NCI-H2171 treated with DMSO at 0.1 percent for 48 hours (cell line): ENCODE measurements at places on chromosomes 6 and 20.

DNA sequence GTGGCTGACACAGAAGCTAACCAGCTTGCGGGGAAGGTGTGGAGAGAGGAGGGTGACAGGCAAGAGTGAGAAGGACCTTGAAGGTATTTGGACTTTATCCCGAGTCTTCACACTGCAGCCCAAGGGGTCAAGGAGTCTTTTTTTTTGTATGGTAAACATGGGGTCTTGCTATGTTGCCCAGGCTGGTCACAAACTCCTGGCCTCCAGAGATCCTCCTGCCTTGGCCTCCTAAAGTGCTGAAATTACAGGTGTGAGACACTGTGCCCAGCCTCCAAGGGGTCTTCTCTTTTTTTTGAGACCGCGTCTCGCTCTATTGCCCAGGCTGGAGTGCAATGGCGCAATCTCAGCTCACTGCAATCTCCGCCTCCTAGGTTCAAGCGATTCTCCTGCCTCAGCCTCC is 9.2 kb downstream of the SOX12 start:
- no peak for DNase-seq

GRCh38 chr6:66628917-66629316 is 921.9 kb upstream of the EYS start:
- no peak for DNase-seq

DNA sequence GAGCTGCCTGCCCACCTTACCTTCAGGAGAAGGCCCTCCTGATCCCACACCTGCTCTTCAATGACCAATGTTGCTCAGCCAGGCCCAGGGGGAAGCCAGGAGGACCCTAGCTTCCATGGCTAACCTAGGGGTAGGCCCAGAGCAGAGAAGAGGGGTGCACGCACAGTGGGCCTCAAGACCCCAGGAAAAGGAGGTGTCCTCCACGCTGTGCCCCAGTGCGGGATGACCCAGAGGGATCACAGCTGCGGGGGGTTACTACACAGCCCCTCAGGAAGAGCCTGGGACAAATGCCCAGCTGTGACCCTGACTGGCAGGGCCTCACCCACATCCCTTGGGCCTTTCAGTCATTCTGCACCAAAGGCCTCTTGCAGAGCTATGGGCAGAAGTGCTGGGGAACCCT is 31.6 kb upstream of the APMAP start:
- DNase-seq, result no peak

DNA sequence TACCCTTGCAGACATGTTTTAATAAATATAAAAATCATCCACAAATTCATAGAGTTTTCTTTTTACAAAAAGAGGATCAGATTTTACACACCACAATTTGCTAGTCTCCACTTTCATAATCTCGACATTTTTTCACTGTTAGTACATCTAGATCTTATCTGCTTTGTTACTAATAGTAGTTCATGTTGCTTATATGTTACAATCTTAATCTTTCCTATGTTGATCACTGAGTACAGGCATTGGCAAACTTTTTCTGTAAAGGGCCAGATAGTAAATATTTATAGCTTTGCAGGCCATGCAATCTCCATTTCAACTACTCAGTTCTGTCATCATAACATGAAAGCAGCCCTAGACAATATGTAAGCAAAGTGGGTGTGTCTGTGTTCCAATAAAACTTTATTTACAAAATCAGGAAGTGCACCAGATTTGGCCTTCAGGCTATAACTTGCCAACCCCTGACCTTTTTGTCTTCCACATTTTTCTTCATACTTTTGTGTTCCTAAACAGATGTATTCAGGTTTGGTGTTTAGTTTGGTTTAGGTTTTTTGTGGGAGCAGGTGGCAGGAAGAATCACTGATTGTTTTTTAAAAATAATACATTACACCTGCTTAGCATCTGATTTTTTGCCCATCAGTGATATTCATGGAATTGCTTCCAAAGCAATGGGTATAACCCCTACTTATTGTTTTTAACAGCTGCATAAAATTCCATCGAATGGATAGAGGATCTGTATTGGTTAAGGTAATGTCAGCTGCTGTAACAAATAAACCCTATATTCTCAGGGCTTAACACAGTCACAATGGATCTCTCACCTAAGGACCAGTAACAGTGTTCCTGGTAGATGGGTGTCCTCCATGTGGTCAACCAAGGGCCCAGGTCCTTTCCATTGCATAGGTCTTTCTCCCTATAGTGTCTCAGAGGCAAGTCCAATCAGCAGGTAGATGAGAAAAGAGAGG is 61.2 kb downstream of the EYA2 start:
- no peak for DNase-seq

GRCh38 chr6:139323511-139324300 is 31.9 kb upstream of the TXLNB start:
- DNase-seq, result peak; percentile 11

GRCh38 chr6:148831531-148831930 is 84.7 kb downstream of the UST start:
- no peak for DNase-seq

- no peak for DNase-seq
These were observed 4.8 kb downstream of the SLC2A12 start for GRCh38 chr6:134047673-134048072.

- DNase-seq, result no peak
These were observed 154.1 kb upstream of the RUNX2 start for GRCh38 chr6:45174045-45174444.

- no peak for DNase-seq
These were observed 395.5 kb upstream of the RUNX2 start for GRCh38 chr6:44932651-44933091.

GRCh38 chr20:56799187-56799586 is 170.1 kb downstream of the TFAP2C start:
- no peak for DNase-seq

GRCh38 chr6:36766399-36766945 is 68.8 kb downstream of the RAB44 start:
- no peak for DNase-seq

DNA sequence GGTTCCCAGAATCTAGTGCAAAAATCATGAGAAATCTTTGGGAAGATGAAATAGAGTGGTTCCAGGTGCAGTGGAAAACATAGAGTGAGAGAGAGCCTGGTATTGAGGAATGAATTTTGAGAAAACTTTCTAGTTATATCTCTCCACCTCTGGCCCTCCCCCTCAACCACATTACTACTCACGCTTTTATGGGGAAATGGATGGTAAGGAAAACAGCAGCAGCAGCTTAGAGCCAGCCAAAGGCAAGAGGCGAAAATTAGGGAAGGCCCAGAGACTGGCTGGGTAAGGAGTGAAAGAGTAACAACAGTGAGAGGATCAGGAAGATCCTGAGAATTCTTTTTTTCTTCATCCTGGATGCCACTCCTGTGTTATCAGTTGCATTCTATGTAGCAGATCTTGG is 187.9 kb upstream of the ECI2 start:
- no peak for DNase-seq

GRCh38 chr20:45890077-45890984 is 677 bp downstream of the NEURL2 start:
- peak; percentile 39 for DNase-seq

GRCh38 chr6:161169696-161170095 is 104.2 kb downstream of the AGPAT4 start:
- DNase-seq, result peak; percentile 79

GRCh38 chr6:40727271-40727670 is 140.1 kb upstream of the LRFN2 start:
- DNase-seq, result peak; percentile 19

- DNase-seq, result no peak
These were observed 231.0 kb upstream of the GMDS start for GRCh38 chr6:2476376-2476775.

DNA sequence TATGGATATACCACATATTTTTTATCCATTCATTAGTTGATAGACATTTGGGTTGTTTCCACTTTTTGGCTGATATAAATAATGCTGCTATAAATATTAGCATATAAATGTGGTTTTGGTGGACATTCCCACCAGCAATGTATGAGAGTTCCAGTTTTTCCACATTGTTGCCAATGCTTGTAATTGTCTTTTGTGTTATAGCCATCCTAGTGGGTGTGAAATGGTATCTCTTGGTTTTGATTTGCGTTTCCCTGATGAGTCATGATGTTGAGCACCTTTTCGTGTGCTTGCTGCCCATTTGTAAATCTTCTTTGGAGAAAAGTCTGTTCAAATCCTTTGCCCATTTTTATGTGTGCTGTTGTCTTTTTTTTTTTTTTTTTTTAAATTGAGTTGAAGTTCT is 54.4 kb downstream of the DHX35 start:
- no peak for DNase-seq

- DNase-seq, result peak; percentile 22
These were observed 2.2 kb upstream of the BFSP1 start for GRCh38 chr20:17533396-17533795.

- DNase-seq, result no peak
These were observed 39.3 kb upstream of the SRPK1 start for GRCh38 chr6:35960187-35960586.

- DNase-seq, result no peak
These were observed 193.4 kb upstream of the PRDM1 start for GRCh38 chr6:105892577-105893262.

DNA sequence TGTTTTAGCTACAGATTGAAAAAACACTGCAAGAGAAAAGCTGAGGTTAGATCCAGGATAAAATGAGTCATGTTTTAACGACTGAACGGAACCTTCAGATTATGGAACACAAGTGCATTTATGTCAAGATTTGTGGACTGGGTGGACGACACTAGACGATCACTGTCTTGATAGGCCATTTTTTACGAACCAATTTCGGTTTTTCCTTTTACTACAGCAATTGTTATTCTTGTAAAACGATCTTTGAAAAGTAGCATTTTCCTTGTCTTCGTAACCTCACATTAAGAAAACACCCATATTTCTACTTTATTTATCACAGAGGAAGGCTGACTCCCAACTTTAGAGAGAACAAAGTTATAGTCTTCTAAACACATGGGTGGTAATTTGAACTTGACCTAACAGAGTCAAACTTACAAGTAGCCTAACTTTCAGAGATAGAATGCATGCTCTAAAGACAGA is 294.2 kb upstream of the TCF21 start:
- DNase-seq, result no peak

GRCh38 chr6:28333047-28333446 is 2.9 kb downstream of the ZSCAN31 start:
- DNase-seq, result no peak

- DNase-seq, result no peak
These were observed 15.8 kb upstream of the SULF2 start for GRCh38 chr20:47801079-47801478.

DNA sequence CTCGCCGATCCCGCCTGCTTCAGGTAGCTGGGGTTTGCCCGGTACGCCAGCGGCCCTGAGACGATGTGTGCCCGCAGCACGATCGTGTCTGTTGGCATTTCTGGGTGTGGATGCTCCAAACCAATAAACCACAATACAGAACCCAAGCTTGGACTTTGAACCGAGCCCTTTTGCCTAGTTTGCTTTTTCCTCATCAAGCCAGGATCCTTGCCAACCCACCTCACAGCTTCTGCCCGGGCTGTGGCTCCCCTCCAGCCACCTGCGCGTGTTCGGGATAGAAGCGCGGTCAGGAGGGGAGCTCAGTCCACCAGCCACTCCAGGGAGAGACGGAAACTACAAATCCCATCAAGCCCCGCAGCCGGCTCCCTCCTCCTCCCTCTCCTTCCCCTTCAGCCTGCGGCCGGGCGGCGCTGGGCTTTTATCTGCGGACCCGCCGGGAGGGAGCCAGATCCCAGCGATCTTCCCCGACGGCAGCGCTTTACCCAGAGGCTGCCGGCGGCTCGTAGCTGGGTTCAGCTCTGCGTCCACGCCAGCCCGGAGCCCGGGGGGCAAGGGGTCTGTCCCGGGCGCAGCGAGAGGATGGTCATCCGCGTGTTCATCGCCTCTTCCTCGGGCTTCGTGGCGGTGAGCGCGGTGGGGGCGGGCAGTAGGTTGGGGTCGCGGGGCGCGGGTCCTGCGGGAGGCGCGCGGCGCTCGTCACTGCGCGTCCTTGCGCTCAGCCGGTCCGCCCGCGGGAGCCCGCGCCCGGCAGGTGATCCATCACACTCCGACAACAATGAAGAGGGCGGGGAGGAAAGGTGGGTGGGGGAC is at the start of gene SH3BGRL2:
Gene SH3BGRL2, plus strand, starts transcription at position 447 of the 810 bp plus-strand sequence. Its CDS starts 133 bp downstream, at position 580.
- peak; percentile 82 for DNase-seq

DNA sequence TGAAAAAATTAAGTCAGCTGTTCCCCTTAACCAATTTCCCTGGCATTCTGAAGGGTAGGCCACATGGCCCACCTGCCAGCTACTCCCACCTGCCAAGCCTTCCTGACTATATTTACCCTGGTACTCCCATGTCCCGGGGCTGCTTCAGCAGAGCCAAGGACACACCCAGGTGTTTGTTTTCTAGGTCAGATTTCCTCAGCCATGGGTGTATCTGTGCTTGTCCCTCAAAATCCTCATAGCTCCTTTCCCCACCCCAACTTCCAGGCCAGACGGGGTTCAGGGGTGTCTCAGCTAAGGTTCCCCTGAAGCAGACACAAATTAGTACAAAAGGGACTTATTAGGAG is 139.4 kb upstream of the CDYL start:
- no peak for DNase-seq

GRCh38 chr6:138290423-138290962 is 72.2 kb upstream of the PBOV1 start:
- no peak for DNase-seq

DNA sequence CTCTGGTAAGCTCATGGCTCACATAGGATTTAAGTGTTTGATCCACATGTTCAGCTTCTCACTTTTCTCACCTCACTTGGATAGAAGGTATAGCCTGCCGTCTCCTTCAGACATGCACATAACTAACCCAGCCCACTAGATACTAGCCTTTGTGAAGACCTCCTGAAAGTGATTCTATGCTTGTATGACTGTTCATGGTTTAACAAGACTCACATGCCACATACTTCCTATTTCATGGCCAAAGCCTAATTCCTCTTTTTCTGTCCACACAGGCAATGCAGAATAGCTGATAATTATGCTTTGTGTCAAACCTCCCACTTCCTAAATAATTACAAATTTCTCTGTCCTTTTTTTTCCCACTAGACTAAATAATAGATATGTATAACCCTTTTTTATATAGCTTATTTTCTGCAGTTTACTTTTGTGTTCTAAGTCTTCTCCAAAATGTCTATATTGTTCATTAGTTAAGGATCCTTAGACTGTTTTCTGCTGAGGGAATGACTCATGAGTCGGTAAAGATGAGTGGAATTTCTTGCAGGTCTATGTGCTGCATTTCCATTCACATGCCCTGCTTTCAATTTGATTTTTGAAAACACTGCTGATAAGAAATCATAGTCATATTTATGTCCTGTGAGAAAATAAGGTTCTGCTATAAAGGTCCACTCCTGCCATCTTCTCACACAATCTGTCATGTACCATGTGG is 43.0 kb downstream of the HDDC2 start:
- no peak for DNase-seq
